ENCODE measurements at places on chromosomes 16 and 17.

- no peak for DNase-seq
Measured at GRCh38 chr17:31532081-31532480, 140.6 kb downstream of the RAB11FIP4 start.

- DNase-seq = no peak
Measured at GRCh38 chr17:42212382-42212781, 18.1 kb upstream of the GHDC start.

DNA sequence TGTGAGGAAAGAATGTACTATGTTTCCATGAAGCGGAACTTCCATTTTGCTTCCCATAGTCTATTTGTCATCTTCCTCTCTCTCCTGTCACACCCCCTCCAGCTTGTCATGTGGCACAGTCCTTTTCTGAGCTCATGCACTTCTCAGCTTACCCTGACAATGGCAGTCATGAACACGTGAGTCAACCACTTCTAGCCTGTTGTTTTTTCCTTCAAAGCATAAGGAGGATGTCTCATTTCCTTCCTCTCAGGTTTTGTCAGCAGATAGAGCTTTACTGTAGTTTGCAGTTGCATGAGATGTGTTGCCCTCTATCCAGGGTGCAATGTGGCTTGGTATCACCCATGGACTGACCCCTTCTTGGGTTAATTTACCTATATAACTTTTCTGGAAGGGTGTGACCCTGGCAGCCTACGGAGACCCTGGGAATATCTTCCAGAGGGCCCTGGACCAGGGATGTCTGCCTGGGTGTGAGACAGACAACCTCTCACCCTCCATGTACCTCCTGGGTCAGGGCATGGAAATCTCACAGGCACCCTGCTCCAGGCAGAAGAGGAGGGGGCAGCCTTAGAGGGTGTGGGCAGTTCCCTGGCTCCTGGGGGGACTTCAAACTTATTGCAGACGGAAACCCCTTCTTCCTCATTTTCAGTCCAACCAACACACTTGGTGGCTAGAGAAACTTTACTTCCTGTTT lies 4.0 kb upstream of the ZNF267 start:
- DNase-seq = no peak

GRCh38 chr17:53470626-53471025 lies 352.1 kb upstream of the KIF2B start:
- DNase-seq = no peak

GRCh38 chr16:11249233-11250061 lies 6.6 kb downstream of the SOCS1 start:
- DNase-seq = no peak

- no peak for DNase-seq
Measured at GRCh38 chr16:31451681-31452351, 7.5 kb upstream of the ARMC5 start.

DNA sequence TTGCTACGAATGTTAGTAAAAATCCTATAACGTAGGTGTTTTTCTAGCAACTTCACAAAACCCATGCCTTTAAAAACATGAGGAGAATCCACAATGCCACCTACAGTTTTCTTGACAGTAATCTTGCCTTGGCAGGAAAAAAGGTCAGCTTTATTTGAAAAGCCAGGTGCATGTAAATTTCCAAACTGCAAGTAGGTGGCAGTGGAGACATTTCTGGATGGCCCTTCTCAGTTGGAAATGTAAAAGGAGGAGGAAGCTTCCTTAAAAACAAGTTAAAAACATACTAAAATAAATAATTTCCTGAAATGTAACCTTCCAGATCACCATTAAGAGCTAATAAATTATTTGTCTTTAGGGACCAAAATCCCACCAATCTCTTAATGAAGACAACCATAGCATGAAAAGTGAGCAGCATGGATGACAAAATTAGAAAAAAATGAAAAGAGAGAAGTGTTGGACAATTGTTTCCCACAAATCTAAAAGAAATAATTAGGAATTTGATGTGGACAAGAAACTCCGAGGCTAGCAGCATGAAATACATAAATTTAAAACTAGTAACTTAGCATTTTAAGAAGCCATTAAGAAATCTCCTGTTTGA lies 152.2 kb downstream of the SNX11 start:
- DNase-seq = peak; percentile 18

DNA sequence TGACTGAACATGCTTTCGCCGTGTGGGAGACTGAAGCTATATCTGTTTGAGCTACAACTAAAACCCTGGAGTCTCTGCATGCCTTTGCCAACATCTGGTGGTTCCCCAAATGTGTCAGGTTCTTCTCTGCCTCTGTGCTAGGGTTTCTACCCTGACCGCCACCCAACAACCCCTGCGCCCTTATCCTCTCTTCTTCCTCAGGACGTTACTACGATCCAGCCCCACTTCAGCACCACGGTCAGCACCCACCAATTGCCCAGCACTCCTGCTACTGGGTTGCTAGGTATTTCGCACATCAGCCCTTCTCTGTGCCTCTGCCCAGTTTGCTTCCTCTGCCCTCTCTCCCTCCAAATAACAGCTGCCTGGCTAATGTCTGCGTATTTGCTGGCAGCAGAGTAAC lies 106.3 kb upstream of the HSBP1 start:
- DNase-seq = peak; percentile 35

DNA sequence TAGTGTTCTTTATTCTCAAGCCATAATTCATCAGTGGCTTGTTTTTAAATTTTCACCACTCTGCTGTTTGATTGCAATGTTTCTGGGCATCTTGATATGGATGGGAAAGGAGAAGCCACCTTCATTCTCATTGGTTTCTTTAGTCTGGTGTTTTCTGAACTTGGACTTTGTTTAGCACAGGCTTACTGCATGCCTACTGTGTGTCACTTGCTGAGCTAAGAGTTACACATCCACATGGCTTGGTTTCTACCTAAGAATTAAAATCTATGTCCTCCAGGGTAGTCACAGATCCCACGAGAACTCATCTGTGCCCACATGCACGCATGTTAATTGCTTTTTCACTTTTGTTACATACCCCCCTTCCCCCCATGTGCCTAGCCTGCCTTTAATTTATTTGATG lies 4.6 kb downstream of the CMIP start:
- DNase-seq = no peak

DNA sequence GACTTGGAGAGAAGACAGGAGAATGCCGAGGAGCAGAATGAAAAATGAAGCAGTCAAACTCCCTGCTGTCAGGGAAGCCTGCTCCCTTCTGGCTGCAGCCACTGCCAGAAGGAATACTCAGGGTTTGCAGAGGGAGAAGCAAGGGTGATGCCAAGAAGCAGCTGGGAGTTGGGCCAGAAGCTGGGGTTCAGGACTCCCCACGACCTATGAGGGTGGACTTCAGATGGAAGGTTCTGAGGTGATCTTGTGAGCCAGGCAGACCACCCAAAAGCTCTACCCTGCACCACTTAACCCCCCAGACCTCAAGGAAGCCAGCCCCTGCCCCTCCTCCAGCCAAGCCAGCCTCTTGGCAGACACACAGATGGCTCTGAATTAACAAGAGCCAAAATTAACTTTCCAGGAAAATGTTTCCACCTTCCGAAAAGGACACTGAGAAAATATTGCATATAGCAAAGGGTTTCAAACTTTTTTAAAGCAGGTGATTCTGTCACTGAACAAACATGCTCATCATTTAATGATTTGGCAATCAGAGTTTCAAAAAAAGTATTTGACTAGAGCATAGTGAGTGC lies 126.0 kb upstream of the ERCC4 start:
- DNase-seq = no peak

GRCh38 chr17:74373838-74374606 lies 6.7 kb downstream of the GPR142 start:
- DNase-seq = no peak

DNA sequence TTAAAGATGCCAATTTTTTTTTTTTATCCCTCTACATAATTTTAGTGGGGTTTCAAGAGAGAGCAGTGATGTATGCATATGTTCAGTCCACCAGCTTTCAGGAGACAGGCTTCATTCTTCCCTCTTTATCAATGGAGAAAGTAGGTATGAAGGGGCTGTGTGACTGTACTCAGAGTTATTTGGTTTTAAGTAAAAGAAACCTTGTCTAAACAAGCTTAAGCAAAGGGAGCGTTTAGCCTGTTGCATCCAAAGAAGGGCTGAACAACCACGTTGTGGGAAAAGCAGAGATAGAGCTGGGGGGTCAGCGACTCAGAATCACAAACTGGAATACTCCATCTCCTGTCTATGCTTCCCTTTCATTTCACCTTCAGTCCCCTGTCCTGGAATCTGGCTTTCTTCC lies 50.4 kb upstream of the HAS3 start:
- DNase-seq = no peak

GRCh38 chr17:75417054-75417580 lies 11.6 kb upstream of the GRB2 start:
- no peak for DNase-seq

- DNase-seq = no peak
Measured at GRCh38 chr17:46121165-46121764, 72.0 kb downstream of the KANSL1 start.

DNA sequence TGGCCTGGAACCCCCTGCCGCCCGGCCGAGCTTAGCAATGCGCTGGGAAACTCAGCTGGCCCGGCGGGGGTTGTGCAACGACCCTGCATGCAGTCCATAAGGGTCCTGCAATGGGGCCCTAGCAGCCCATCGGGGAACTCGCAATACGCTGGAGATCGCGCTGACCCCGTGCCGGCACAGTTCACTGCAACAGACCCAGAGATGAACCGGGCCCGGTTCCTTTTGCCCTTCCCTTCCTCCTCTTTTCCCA lies 375 bp downstream of the SLC25A11 start:
- DNase-seq = no peak

DNA sequence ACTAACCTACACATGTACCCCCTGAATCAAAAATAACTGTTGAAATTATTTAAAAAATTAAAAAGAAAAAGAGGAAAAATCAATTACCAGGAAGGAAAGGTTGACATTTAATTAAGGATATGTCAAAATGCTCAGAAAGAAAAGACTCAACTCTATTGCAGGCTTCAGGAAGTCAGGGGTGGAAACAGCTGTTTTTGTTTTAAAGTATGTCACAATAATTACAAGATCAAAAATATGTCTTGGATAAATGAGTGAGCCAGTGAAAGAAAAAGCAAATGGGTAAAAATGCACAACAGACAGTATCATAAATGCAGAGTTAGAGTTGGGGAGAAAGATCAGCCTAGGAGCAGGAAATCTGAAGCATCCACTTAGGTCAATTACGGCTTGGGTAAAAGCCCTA lies 146.0 kb downstream of the CDH11 start:
- DNase-seq = no peak

DNA sequence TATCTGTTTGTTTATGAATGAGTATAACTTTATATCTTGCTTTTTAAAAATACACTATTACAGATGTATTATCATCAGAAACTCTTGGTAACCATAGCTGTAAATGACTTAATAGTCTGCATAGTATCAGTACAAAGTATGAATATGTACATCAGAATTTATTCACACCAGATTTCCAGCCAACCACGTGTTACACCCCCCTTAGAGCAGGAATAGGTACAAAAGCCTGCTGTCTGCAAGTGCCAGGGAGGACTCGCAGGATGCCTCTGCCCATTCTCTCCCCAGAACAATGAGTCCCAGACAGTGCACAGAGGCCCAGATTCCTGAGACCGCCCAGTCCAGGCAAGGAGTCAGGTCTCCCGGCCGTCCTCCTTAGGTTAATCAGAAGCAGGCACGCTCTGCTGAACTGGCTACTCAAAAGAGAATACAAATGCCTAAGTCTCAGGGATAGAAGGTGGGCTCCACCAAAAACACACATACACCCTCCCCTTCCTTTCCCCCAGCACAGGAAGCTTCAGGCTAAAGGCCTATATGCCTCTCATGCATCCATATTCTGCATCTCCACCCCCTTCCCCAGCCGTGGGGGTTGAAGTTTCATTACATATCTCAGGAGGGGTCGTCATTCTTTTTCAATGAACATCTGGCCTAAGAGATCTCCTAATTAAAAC lies 159.1 kb upstream of the CDH11 start:
- no peak for DNase-seq

DNA sequence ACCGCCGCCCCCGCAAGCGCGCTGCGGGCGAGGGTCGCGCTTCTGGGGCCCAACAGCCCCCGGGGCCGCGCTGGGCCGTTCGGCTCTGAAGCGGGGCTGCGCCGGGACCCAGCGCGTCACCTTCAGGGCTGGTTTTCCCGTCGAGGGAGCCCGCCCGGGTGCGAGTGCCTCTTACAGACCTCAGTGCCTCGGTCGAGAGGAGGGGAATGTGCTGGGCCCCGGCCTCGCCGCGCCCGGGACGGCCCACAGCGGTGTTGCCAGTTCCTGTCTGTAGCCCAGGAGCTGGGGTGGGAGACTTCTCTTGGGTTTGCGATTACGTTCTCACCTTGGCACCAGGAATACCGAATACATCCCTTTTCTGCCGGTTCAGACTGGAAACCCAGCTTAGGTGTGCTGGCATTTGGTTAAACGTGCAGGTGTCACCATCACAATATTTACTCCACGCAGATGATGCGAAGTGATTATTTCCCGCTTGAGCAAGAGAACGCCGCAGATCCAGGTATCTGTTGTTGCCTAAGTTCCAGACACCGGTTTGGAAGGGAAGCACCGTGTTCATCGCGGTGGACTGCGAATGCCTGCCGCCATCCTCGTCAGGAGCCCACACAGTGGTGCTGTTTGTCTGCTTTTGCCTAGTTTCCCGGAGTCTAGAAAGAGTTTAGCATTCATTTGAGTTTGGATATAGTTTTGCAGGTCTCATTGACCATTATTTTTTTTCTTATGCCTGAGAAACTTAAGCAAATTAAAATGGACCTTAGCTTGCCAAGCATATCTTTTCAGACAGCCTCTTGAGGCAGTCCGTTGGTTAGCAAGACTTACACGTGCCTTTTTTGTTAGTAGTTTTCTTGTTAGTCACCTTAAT lies 914 bp downstream of the MAP1LC3B start:
- DNase-seq = no peak

GRCh38 chr16:64180136-64180900 lies 941.5 kb downstream of the CDH11 start:
- no peak for DNase-seq

DNA sequence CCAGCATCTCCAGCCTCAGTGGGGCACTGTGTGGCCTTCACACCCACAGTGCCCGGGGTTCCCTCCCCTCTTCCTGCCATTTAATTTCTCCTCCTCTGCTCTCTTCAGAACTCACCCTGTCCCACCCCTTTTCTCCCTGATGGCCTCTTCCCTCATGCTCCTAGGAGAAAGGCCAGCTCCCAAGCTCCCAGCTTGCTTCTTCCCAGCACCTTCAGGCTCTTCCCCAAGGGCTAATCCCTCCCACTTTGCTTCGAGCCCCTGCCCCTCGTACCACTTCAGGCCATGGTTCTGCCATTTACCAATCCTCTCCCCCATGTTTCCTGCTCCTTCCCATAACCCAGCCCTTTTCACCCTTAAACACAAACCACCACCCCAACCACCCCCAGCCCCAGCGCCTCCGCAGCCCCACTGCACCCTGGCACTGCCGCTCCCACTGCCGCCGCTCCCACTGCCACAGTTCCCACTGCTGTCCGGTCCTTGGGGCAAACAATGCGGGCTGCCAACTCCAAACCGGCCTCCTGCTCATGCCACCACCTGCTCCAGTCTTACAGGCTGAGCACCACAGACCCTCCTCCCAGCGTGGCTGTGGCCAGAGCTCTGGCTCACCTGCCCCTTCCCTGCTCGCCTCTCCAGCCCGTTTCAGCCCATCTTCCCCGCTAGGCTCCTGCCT lies 28.6 kb downstream of the ADAM11 start:
- no peak for DNase-seq

- no peak for DNase-seq
Measured at GRCh38 chr17:5552841-5553240, 31.5 kb downstream of the NLRP1 start.

All from iPS DF 6.9 (cell line).